ENCODE measurements at places on chromosomes 7 and 10. TPM values are rescaled to one million over a fixed set of nuclear protein-coding genes. Genes with fewer than 3 reads are reported as not detected.

DNA sequence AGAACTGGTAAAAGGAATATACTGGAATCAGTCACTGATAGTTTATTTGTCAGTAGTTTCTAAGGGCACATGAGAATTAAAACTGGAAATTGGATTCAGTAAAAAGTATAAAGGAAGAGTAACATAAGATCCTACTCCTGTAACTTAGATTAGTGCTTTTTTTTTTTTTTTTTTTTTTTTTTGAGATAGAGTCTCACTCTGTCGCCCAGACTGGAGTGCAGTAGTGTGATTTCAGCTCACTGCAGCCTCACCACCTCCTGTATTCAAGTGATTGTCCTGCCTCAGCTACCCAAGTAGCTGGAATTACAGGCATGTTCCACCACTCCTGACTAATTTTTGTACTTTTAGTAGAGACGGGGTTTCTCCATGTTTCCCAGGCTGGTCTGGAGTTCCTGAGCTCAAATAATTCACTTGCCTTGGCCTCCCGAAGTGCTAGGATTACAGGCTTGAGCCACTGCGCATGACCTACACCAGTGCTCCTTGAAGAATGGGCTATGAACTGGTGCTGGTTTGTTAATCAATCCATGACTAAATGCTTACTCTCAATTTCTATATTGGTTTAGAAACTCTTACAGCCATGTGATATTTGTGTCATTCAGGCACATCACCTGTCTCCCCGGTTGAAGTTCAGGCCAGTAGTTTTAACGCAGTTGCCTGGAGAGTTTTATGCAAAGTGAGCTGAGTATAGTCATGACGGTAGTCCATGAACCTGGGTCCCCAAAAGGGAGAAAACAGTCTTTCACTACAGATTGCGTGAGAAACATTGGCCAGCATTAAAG, 65.0 kb downstream of the ZEB1 start:
- no peak for DNase-seq
- no peak overlapping the region for H3K4me3 ChIP-seq
- H3K4me1 ChIP-seq, result no peaks in the 10 kb centered on the region

- peak overlapping the region; percentile 76 for H3K27ac ChIP-seq
- no peak for DNase-seq
- H3K4me3 ChIP-seq, result peak overlapping the region; percentile 78
- peaks cover 6% of the 10 kb centered on the region for H3K36me3 ChIP-seq
These were observed 1.4 kb downstream of the FGFBP3 start for GRCh38 chr10:91907914-91908336.

Gene AASS
- 36.7 TPM for total RNA-seq

Gene CNTNAP2
- total RNA-seq, result 171 TPM

Gene GTF2IRD1
- total RNA-seq, result 63.6 TPM

- H3K27ac ChIP-seq, result no peak overlapping the region
- peaks cover 10% of the 10 kb centered on the region for H3K4me1 ChIP-seq
- H3K27me3 ChIP-seq, result peaks cover 61% of the 10 kb centered on the region
- peak; percentile 83 for DNase-seq
- no peaks in the 10 kb centered on the region for H3K36me3 ChIP-seq
These were observed 1.9 kb downstream of the NKX1-2 start for GRCh38 chr10:124447751-124448466.

DNA sequence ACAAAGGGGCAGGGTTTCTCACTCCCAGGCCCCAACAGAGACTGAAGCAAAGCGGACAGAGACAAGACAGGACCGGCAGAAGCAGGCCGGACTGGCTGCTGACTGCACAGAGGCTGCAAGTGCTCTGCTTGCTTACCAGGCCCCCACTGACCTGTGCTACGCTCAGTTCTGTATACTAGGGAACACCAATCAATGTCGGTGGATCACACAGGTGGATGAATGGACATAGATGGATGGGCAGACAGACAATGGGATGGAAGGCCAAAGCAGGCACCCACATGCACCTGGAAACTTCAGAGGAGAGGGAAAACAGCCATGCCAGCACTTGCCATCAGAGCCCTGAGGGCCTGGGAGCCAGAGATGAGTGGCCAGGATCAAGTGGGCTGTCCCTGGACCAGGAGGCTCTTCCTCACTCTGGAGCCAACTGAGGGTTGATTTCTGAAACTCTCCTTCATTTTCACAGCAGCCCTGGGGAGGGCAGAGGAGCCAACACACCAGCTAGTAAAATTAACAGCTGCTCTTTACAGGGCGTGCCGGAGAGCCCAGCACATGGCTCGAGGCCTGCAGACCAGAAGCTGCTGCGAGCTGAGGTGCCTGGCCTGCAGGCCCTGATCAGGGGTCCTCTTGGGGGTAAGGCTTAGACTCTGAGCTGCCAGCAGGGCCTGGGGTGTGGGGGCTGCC, 243.6 kb downstream of the KCNMA1 start:
- no peak overlapping the region for H3K4me3 ChIP-seq
- H3K27me3 ChIP-seq, result no peaks in the 10 kb centered on the region
- H3K4me1 ChIP-seq, result peaks cover 17% of the 10 kb centered on the region
- no peak overlapping the region for H3K27ac ChIP-seq
- DNase-seq, result peak; percentile 37

GRCh38 chr7:38300175-38300574, 26.7 kb upstream of the TARP start:
- no peak for DNase-seq
- H3K36me3 ChIP-seq, result no peaks in the 10 kb centered on the region
- no peaks in the 10 kb centered on the region for H3K4me1 ChIP-seq
- peaks cover 59% of the 10 kb centered on the region for H3K27me3 ChIP-seq

- DNase-seq, result no peak
- no peak overlapping the region for H3K4me3 ChIP-seq
- H3K36me3 ChIP-seq, result no peaks in the 10 kb centered on the region
- no peaks in the 10 kb centered on the region for H3K27me3 ChIP-seq
These were observed 173.1 kb upstream of the MALRD1 start for GRCh38 chr10:18875477-18875876.

Gene VENTX
- total RNA-seq, result 11.5 TPM

DNA sequence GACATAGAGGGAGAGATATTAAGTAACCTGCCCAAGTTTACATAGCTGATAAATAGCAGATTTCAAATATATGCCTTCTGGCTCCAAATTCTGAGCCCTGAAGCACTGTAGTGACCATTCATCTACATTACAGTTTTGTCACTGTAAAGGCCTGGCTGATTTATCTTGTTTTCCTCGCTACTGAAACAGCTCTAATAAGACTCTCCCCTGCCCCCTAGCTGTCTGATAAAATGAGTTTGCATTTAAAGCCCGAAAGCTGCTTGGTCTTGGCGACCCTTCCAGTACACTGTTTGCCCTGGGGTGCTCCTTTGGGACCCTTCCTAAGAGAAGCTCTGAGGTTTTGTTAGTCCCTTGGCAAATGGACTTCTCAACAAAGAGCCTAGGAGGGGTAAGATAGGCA, 59.7 kb upstream of the RAB11FIP2 start:
- H3K27me3 ChIP-seq, result peaks cover 7% of the 10 kb centered on the region
- H3K27ac ChIP-seq, result no peak overlapping the region
- no peaks in the 10 kb centered on the region for H3K36me3 ChIP-seq
- H3K4me3 ChIP-seq, result no peak overlapping the region
- DNase-seq, result peak; percentile 69

Gene ELFN1
- 5.0 TPM for total RNA-seq

Gene TTYH3
- total RNA-seq, result 152 TPM

- peak overlapping the region; percentile 18 for H3K4me3 ChIP-seq
- H3K27me3 ChIP-seq, result no peaks in the 10 kb centered on the region
- H3K36me3 ChIP-seq, result no peaks in the 10 kb centered on the region
- no peaks in the 10 kb centered on the region for H3K4me1 ChIP-seq
These were observed 20.9 kb upstream of the PARD3 start for GRCh38 chr10:34835908-34836508.

DNA sequence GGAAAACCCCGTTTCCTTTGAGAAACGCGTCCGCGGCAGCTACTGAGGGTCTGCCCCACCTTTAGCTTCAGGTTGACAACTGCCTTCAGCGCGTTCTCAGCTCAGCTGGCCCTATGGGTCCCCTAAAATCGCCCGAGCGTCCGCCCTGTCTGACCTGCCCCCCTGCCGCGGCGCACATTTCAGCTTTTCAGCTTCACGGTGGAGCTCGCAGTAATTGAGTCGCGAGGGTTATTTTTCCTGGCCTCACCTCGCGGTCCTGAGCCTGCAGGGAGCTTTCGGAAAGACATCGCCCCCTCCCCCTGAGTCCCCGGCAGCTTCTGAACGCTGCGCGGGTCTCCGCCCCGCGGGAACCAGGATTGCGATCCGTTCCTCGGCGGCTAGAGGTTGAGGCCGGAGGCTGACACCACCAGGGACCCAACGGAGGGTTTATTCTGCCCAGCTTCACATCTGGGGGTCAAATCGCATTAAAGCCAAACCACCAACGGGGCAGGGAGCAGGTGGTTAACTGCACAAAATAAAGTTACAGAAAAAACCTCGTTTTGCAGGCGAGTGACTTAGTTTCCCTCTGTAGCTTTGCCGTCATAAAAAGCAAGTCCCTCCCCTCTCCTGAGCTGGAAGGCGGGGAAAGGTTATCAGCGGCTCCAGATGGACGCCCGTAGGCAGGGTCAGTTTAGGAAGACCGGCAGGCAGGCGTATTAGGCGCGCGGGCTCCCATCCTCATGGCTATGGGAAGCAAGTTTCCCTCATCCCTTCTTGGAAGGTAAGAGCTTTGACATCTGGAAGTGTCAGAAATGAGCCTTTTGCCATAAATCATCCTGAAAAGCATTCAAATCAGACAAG, 11.0 kb downstream of the TWIST1 start:
- H3K36me3 ChIP-seq, result no peaks in the 10 kb centered on the region
- H3K4me1 ChIP-seq, result no peaks in the 10 kb centered on the region
- peaks cover 86% of the 10 kb centered on the region for H3K27me3 ChIP-seq
- H3K27ac ChIP-seq, result no peak overlapping the region
- peak overlapping the region; percentile 80 for H3K4me3 ChIP-seq

DNA sequence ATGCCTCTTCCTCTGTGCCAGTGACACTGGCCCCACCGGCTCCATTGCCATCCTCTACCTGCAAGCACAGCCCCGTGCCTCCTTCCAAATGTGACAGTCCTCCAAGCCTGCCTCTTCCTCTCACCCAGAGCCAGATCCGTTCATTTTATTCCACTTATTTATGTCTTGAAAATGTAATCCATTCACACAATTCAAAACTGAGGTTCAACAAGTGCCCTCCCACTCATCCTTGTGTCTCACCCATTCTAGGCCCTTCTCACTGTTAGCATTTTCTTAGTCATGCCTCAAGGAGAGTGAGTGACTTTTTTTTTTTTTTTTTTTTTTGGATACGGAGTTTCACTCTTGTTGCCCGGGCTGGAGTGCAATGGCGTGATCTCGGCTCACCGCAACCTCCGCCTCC, 41.7 kb downstream of the FKBP6 start:
- no peaks in the 10 kb centered on the region for H3K27me3 ChIP-seq
- no peak overlapping the region for H3K4me3 ChIP-seq
- H3K36me3 ChIP-seq, result no peaks in the 10 kb centered on the region

- H3K4me3 ChIP-seq, result no peak overlapping the region
- peak; percentile 72 for DNase-seq
- no peak overlapping the region for H3K27ac ChIP-seq
- no peaks in the 10 kb centered on the region for H3K4me1 ChIP-seq
These were observed 86.0 kb downstream of the FANK1 start for GRCh38 chr10:125982260-125982948.

GRCh38 chr10:61895898-61896600, 5.5 kb upstream of the ARID5B start:
- no peaks in the 10 kb centered on the region for H3K36me3 ChIP-seq
- H3K4me1 ChIP-seq, result peaks cover 5% of the 10 kb centered on the region
- H3K27me3 ChIP-seq, result peaks cover 31% of the 10 kb centered on the region
- DNase-seq, result no peak
- H3K4me3 ChIP-seq, result no peak overlapping the region

GRCh38 chr10:69498711-69499471, 47.6 kb downstream of the TSPAN15 start:
- H3K27me3 ChIP-seq, result no peaks in the 10 kb centered on the region
- no peak overlapping the region for H3K4me3 ChIP-seq
- peak; percentile 24 for DNase-seq
- H3K36me3 ChIP-seq, result no peaks in the 10 kb centered on the region
- peaks cover 4% of the 10 kb centered on the region for H3K4me1 ChIP-seq

Gene SPAM1
- total RNA-seq, result 0.67 TPM

Gene SKIDA1
- 12.0 TPM for total RNA-seq

- no peak overlapping the region for H3K27ac ChIP-seq
- H3K36me3 ChIP-seq, result no peaks in the 10 kb centered on the region
- H3K4me3 ChIP-seq, result no peak overlapping the region
- H3K27me3 ChIP-seq, result no peaks in the 10 kb centered on the region
These were observed 212.7 kb upstream of the GNAI1 start for GRCh38 chr7:79921976-79922375.

DNA sequence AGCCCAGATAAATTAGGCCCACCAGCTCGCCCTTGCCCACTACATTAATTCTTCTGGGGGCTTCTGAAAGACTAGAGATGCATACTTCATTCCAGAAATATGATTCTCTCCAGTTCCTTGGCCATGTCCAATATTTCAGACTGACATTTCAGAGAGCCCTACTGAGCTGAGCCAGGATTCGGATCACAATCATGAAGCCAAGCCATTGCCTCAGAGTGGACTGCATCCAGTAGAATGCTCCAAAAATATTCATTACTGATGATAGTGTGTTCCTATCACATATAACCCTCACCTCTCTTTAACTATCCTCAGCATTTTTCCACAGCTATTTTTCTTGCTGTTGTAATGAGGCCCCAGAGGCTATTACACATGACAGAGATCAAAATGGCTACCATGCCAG, 38.7 kb downstream of the ARMH3 start:
- H3K36me3 ChIP-seq, result peaks cover 13% of the 10 kb centered on the region
- peaks cover 10% of the 10 kb centered on the region for H3K4me1 ChIP-seq
- no peak for DNase-seq
- no peak overlapping the region for H3K4me3 ChIP-seq
- no peaks in the 10 kb centered on the region for H3K27me3 ChIP-seq

DNA sequence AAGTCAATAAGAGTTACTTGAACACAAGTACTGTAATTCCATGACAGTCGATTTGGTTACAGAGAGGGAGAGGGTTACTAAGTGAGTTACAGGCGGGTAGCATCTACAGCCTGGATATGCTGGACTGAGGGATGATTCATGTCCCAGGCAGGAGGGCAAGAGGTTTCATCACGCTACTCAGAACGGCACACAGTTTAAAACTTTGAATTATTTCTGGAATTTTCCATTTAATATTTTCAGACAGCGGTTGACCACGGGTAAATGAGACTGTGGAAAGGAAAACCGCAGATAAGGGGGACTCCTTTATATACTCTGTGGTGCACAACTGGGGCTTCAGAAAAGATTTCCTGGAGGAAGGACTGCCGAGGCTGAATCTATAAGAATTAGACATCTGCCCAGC, 25.7 kb upstream of the LRRC4 start:
- no peaks in the 10 kb centered on the region for H3K4me1 ChIP-seq
- no peak overlapping the region for H3K27ac ChIP-seq
- no peak overlapping the region for H3K4me3 ChIP-seq
- H3K36me3 ChIP-seq, result peaks cover 10% of the 10 kb centered on the region
- no peaks in the 10 kb centered on the region for H3K27me3 ChIP-seq

GRCh38 chr7:125605241-125605640, 675.6 kb upstream of the POT1 start:
- H3K4me3 ChIP-seq, result no peak overlapping the region
- H3K4me1 ChIP-seq, result no peaks in the 10 kb centered on the region
- H3K27me3 ChIP-seq, result no peaks in the 10 kb centered on the region
- DNase-seq, result no peak
- H3K27ac ChIP-seq, result no peak overlapping the region
